Fibroblast of lung (primary cell): ENCODE measurements at places on chromosomes 11 and 22. TPM values are rescaled to one million over a fixed set of nuclear protein-coding genes. Genes with fewer than 3 reads are reported as not detected.

CEP57 gene
- 55.8 and 59.1 TPM in 2 replicates for total RNA-seq

NPAS4 gene
- not detected in 2 replicates for total RNA-seq

PTPRCAP gene
- under 0.01 and 0.17 TPM in 2 replicates for total RNA-seq

DNA sequence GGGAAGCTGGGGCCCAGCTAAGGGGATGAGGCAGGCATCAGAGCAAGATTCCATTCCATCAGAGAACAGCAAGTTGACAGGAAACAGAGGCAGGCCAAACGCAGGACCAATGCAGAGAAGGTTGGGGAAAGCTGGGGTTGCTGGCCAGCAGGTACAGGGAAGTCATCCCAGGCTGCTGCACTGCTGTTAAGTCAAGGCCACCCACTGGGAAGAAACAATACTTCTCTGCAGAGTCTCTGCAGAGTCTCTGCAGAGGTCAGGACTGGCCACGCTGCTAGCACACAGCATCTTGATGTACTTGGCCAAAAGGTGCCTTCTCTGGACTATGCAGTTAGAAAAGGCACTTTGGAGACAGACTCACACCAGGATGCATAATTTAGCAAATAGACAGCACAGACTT lies 68.5 kb upstream of the CSNK2A3 start:
- peaks cover 7% of the 10 kb centered on the region for H3K4me1 ChIP-seq

DNA sequence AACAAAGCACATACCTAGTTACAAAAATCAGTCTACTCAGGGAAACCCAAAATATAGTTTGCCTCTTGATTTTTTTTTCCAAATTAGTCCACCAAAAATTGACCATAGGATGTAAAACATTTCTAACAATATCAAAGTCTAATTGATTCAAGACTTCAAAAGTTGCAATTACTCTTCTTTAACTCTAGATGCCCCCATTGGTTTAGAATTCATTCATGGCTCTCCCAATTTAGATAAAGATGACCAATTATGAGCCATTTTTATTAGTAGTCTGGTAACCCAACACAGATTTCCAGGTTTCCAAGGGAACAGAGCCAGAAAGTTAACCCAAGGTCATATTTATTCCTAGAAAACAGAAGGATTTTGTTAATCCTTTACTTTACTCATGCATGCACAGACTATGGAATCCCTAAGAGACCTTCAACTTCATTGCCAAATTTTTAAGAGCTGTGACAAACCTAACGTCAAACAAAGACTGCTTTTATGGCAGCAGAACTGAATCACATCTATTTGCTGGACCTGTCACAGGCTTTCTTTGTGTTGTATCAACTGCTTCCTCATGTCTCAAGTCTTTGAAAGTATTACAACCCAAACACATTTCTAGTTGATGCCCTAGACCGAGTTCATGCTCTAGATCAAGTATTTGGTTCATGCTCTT lies 55.3 kb downstream of the C22orf42 start:
- H3K27me3 ChIP-seq: no peaks in the 10 kb centered on the region
- no peaks in the 10 kb centered on the region for H3K36me3 ChIP-seq
- H3K4me1 ChIP-seq: no peaks in the 10 kb centered on the region
- no peak overlapping the region for H3K4me3 ChIP-seq
- no peak overlapping the region for H3K27ac ChIP-seq
- peak; percentile 22 for DNase-seq

DNA sequence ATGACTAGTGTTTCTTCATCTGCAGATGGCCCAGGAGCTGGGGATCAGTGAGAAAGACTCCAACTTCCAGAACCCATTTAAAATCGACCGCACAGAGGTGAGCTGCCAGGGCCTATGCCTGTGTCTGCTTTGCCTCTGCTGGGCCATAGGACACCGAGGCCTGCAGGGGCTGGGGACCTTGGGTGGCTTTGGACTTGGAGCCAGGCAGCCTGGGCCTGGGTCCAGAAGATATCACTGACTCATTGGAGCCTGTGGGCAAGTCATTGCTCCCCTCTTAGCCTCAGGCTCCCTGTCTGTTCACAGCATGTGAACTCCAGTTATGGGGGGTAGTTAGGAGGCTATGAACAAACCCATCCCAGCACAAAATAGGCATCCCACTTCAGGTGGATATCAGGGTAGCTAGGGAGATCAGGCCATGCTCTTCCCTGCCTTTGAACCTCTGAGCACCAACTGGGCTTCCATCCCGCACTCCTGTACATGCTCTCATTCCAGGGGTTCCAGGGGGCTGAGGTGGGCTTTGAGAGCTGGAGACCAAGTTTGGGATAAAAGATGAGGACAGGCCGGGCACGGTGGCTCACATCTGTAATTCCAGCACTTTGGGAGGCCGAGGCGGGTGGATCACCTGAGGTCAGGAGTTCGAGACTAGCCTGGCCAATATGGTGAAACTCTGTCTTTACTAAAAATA lies 13.4 kb downstream of the CCDC134 start:
- no peaks in the 10 kb centered on the region for H3K27me3 ChIP-seq
- no peak overlapping the region for H3K27ac ChIP-seq
- no peaks in the 10 kb centered on the region for H3K4me1 ChIP-seq
- peaks cover 2% of the 10 kb centered on the region for H3K36me3 ChIP-seq

- no peak for DNase-seq
- H3K4me3 ChIP-seq: no peak overlapping the region
- no peaks in the 10 kb centered on the region for H3K36me3 ChIP-seq
- peaks cover 7% of the 10 kb centered on the region for H3K27me3 ChIP-seq
Measured at GRCh38 chr11:57464539-57465181, 4.3 kb downstream of the RTN4RL2 start.

DNA sequence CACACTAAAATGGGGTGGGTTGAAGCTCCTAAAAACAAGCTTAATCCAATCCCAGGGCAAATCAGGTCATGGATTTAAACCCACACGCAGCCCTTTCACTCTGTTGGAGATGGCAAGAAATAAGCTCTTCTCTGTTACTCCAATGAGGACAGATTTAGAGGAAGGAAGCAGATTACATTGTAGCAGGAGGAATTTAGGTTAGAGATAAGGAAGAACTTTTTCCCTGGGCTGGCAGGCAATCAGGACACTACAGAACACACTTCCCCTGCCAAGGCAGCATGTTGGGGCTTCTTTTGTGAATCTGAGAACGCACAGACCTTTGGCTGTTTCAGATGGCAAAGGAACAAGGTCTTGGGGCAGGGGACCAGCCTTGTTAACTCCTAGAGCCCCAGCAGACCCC lies 46.2 kb downstream of the C11orf58 start:
- no peaks in the 10 kb centered on the region for H3K36me3 ChIP-seq
- no peak overlapping the region for H3K27ac ChIP-seq
- peaks cover 3% of the 10 kb centered on the region for H3K4me1 ChIP-seq
- H3K27me3 ChIP-seq: no peaks in the 10 kb centered on the region
- no peak for DNase-seq

DNA sequence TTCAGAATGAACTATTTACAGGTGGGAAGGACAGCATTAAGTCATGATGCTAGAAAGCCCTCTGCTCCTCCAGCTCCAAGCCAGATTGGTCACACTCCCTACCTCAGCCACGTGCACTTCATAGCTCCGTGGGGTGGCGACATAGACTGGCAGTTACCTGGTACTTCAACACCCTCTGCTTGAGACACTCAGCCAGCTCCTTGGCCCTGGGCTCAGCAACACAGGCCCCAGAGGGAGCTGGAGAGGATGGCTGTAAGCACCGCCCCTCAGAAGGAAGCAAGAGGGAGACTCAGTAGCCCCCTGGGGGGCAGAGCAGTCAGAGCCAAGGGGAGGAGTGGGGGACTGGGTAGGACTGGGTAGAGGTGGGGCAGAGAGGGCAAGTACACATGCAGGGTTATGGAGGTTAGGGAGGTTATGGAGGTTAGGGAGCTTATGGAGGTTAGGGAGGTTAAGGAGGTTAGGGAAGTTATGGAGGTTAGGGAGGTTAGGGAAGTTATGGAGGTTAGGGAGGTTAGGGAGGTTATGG lies 102.1 kb upstream of the BID start:
- no peaks in the 10 kb centered on the region for H3K27me3 ChIP-seq
- peaks cover 5% of the 10 kb centered on the region for H3K36me3 ChIP-seq
- no peak overlapping the region for H3K27ac ChIP-seq
- no peak for DNase-seq
- H3K4me1 ChIP-seq: no peaks in the 10 kb centered on the region
- H3K4me3 ChIP-seq: no peak overlapping the region

DNA sequence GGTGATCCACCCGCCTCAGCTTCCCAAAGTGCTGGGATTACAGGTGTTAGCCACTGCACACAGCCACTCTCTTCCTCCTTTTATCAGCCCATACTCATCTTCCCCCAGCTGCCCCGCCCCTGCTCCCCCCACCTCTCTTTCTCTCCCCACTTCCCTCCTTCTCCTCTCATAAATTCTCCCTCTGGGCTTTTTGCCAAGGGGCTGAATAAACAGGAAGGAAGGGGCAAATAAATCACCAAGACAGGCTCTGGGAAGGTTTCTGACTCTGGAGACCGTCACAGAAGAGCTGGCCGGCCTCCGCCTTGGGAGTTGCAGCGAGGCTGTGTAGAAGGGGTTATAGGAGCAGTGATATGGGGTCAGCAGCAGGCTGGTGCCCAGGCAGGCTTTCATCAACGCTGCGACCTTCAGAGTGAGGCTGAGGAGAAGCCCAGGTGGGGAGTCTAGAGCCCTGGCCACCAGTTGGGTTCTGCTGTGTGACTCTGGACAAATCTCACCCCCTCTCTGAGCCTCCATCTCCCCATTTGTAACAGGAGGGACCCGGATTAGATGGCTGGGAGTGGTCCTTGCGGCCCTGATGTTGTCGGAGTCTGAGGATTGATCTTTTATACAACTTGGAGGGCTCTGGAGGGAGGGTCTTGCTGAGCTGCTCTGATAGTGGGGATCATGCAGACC lies 62.6 kb upstream of the RASD2 start:
- peak; percentile 92 for DNase-seq
- no peak overlapping the region for H3K4me3 ChIP-seq
- H3K27me3 ChIP-seq: no peaks in the 10 kb centered on the region
- peaks cover 7% of the 10 kb centered on the region for H3K4me1 ChIP-seq
